Left renal pelvis (tissue), 4 donors: ENCODE measurements at places on chromosomes 7 and 10. TPM values are rescaled to one million over a fixed set of nuclear protein-coding genes. Genes with fewer than 3 reads are reported as not detected.

GRCh38 chr7:157568770-157569584 is 232.2 kb downstream of the DNAJB6 start:
- DNase-seq: peak; percentile 56

- DNase-seq: no peak
Measured at GRCh38 chr7:111215550-111215949, 124.6 kb downstream of the LRRN3 start.

- no peak for DNase-seq
Measured at GRCh38 chr7:45160417-45160881, 2.9 kb downstream of the RAMP3 start.

Gene GRID1
- polyA plus RNA-seq: 5.4 TPM

Gene FRMD4A
- 78.2 TPM for polyA plus RNA-seq

DNA sequence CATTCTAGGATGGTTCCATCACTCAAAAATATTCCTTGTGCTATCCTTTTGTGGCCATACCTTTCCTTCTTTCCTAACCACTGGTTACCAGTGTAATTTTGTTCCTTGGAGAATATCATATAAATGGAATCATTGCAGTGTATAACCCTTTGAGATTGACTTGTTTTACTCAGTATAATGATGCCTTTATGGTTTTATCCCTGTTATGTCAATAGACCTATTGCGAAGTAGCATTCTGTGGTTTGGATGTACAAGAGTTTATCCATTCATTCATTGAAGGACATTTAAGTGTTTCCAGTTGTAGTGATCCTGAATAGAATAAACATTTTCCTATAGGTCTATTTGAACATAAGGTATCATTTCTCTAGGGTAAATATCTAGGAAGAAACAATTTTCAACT is 54.2 kb downstream of the RBM33 start:
- no peak for DNase-seq

GRCh38 chr7:43698460-43699255 is 30.7 kb downstream of the COA1 start:
- DNase-seq: no peak

DNA sequence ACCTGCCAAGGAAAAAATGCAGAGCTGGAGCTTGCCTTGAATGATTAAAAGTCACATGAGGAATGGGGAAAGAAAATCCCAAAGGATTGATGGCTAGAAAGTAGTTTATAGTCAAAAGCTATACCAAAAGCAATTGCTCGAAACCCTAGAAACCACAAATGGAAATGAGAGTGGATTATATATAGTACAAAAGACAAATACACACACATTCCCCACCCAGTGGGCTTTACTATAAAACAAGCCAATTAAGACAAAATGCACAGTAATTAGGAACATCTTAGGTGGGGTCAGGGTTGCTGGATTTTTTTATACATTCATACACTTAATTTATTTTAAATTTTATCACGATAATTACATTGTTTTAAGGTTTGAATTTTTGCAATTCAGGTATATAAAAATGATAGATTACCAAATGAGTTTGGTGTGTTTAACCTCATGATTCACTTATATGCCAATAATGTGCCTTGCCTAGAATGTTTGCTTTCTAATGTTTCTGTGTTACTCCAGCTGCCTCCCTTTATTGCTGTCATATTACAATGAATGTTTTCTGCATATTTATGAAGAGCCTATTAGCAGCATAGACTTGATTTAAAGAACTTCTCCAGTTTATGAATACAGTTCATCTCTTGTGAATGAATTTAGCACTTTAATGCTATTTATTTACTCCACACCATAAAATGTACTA is 421.3 kb downstream of the EXOC4 start:
- DNase-seq: no peak

GRCh38 chr10:70440296-70441160 is 953 bp downstream of the NODAL start:
- no peak for DNase-seq

GRCh38 chr7:69419934-69420333 is 178.3 kb upstream of the AUTS2 start:
- DNase-seq: no peak

DNA sequence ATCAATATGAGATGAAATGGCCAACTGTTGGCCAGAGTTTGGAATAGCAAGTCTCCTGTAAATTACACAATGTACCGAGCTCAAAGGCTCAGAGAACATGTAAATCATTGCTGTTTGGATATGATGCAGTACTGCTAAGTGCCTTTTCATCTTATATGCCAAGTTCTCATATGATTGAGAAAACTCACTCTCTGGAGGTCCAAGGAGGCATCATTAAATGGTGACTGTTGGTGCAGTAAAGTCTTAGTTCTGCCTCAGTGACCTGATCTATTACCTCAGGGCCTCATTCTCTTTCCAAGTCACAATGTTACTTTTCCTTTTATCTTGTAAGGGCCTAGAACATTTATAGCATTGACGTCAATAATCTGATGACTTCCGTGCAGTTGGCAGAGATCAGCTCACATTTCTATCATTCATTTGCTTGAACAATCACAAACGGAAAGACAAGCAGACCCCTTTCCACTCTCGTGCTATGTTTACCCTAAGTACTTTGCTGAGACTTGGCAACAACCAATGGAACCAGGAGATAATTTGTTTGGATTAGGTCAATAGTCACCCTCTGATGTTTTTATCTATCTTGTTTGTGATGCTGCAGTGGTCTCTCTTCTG is 32.6 kb upstream of the PDK4 start:
- no peak for DNase-seq

Gene TFR2
- 3.5 TPM for polyA plus RNA-seq

DNA sequence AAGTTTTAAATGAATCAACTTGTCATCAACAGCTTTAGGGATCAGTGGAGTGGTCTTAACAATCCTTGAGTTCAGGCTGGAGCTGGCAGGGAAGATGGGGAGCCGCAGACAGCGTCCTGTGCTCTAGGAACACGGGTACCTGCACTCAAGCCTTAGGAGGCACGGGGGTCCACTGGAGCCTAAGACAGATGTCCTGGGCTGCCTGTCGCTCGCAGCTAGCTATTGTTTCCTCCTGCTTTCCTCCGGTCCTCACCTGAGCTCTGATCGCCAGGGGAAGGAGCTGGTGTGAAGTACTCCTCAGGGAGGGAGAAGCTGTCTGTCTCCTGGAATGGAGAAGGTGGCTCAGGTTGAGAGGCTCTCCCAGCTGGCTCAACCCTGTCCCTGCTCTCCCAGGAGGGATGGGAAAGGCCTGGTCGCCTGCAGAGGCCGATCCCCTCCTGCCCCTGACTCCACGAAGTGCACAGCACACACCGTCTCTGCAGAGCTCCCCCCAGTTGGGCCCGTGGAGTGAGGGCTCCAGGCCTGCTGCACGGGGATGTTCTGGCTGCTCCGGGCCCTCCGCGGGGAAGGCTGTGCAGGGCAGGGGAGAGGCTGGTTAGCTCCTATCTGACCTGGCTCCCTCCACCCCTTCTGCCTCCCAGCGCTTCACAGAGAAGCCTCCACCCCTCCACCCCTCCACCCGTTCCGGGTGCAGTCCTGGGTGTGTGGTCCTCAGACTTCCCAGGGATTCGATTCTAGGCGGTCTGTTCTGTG is 14.5 kb upstream of the PYROXD2 start:
- no peak for DNase-seq

Gene SFTPA1
- 0.34 TPM for polyA plus RNA-seq

DNA sequence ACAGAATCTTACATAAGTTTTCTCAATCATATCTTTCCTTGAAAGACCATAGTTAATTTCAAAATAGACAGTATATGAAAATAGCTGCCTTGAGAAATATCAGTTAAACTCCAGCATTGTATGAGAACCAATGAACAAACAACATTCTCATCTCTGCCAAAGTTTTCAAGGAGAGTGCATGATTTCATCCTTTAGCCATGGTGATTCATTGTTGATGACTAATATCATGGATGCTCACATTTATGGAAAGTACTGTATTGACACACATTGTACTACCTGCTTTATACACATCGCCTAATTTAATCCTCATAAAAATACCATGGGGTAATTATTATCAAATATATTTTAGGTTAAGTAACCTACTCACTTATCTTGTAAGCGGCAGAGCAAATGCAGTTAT is 250.3 kb downstream of the CNTNAP2 start:
- DNase-seq: no peak

Gene MUC12
- polyA plus RNA-seq: 0.46 TPM

DNA sequence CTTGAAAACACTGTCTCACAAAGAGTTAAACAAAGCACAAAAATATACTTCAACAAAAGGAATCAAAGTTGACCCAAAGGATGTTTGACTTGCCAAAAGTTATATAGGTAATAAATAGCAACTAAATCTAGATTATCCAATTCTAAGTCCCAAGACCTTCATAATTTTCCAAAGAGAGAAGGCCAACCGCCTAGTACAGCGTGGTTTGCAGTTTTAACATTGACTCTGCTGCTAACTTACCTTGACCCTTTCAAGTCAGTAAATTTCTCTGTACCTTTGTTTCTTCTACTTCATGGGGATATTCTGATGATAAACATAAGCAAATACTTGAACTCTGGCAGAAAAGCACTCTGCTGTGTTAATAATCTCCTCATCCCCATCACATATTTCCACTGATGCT is 1.9 kb upstream of the GPR22 start:
- DNase-seq: no peak

GRCh38 chr10:75542906-75543305 is 111.5 kb downstream of the LRMDA start:
- no peak for DNase-seq

GRCh38 chr10:43801140-43801539 is 152.5 kb upstream of the ZNF32 start:
- no peak for DNase-seq

DNA sequence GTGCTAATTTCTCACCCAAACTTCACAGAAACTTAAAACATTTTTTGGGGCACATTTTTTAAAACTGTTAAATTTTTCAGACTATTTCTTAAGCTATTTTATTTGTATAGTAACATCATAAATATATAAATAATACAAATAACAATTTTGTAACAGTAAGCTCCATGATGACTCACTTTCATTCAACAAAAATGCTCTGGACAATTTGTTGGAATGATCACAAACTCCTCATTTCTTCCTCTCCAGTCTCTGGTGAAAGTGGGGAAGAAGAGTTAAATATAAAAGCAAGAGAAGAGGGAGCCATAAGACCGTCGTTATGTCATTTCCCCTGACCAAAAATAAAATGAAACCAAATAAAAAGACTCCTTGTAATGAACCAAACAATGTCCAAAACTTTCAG is 162.4 kb downstream of the AGMO start:
- DNase-seq: no peak

GRCh38 chr7:127251465-127252376 is 1.0 kb downstream of the GRM8 start:
- DNase-seq: no peak

DNA sequence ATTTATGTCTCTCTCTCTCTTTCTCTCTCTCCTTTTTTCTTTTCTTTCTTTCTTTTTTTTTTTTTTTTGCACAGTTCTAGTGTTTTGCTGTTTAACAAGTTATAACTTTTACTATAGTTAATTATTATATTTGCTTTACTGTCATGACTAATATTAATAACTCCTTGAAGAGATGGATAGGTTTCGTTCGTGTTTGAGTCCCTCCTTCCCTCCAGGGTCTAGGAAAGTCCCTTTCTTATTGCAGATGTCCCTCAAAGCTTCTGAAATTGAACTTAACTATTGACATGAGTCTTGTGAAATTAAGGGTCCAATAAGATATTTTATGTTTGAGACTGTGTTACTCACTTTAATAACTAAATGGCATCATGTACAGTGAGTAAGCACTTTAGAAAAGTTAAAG is 131.4 kb downstream of the PLXDC2 start:
- DNase-seq: no peak

Gene ZWINT
- 58.7 TPM for polyA plus RNA-seq

GRCh38 chr7:32941681-32942414 is 15.4 kb upstream of the FKBP9 start:
- no peak for DNase-seq

- no peak for DNase-seq
Measured at GRCh38 chr10:21507150-21507549, 18.3 kb downstream of the SKIDA1 start.

DNA sequence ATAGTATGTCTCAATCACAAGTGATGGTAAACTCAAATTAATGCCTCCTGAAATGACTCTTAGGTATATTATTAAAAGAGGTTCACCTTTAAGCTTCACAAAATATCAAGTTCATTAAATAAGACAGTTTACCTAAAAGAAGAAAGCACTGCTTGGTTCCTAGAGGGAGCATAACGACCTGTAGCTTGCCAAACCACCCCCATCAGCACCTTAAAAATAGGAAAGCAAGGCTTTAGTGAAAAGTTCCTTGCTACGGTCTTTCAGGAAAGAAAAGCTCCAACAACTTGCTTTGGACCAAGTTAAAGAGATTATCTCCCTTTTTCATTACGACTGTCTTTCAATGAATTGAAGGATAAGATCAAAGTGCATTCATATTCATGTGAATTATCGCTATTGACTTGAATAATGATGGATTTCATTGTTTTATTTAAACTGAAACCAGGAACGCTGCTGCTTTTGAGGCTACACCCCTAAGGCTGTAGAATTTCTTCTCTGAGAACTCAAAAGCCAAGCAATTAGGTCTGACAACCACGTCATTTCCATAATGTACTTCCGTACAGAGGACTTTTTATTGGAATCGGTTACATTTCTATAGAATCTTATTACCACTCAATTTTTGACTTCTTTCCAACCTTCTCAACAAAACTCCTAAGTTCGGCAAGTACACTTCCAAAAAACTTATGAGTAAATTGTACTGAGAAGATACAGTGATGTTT is 7.0 kb upstream of the SPAG6 start:
- no peak for DNase-seq
